CD4-positive, alpha-beta T cell treated with Interleukin-1 beta for 1 hour (primary cell): ENCODE measurements at places on chromosomes 3 and 15.
A peak's percentile ranks its signal among the peaks of the same experiment; 100 is the strongest.

- DNase-seq = no peak
These were observed 40.1 kb downstream of the VGLL4 start for GRCh38 chr3:11603628-11604027.

GRCh38 chr3:38558864-38559263 is 62.7 kb downstream of the EXOG start:
- no peak for DNase-seq

- DNase-seq = no peak
These were observed 37.7 kb upstream of the SLC4A7 start for GRCh38 chr3:27521872-27522265.

DNA sequence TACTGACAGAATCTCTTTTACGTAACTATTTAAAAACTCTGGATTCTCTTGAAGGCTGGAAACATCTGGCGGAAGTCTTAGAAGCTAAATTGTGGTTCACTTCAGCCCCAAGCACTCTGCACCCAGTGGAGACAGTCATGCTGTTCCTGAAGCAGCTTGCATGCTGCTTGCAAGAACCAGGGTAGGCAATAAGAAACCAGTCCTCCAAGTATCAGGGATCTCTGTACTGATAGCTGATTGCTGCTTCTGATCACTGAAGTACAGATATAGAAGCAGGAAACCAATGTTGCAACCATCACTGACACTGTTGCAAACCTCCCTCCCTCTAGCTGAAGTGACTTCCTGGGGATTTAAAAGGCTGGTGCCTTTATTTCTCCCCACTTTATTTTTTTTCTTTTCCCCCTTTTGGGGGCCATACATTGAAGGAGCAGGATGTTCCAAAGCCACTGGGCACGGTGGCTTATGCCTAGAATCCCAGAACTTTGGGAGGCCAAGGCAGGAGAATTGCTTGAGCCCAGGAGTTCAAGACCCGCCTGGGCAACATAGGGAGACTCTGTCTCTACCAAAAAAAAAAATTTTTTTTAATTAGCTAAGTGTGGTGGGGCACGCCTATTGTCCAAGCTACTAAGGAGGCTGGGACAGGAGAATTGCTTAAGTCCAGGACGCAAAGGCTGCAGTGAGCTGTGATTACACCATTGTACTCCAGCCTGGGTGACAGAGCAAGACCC is 15.3 kb downstream of the SPCS1 start:
- peak; percentile 23 for DNase-seq
